ENCODE measurements at places on chromosomes 11 and 22.

DNA sequence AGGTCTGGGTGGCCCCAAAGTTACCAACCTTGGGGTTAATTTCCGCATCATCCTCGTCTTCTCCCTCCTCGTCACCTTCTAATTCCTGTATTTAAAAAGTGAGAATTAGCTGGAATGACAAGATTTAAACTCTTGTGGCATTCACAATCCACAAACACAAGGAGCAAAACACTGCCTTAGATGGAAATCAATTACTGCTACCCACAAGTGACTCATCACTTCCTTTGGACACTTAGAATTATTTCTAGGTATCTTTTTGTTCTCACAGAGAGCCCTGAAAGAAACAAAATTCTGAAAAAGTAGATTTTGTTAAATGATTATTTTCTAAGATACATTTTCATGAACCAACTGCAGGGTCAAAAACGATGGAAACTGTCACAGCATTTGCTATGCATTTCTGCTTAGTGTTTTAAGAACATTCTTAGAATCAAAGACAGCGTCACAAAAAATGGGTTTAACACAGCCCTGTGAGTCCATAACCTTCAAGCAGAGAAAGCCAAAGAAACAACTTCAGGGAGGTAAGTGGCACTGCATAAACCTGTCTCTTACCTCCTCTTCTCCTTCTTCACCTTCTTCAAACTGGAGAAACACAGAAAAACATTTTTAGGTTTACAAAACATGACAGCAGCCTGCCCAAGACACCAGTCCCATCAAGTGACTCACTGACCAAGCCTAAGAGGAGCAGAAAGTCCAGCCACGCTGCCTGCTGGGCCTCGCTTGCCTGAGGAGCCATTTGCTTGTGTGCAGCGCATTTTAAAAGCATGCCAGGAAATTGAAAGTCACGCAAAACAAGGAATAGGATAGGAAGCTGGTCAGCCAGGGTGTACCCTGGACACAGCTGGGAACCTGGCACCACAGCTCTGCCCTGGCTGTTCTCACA lies 22.3 kb upstream of the PHLDA2 start:
- no peak for DNase-seq

DNA sequence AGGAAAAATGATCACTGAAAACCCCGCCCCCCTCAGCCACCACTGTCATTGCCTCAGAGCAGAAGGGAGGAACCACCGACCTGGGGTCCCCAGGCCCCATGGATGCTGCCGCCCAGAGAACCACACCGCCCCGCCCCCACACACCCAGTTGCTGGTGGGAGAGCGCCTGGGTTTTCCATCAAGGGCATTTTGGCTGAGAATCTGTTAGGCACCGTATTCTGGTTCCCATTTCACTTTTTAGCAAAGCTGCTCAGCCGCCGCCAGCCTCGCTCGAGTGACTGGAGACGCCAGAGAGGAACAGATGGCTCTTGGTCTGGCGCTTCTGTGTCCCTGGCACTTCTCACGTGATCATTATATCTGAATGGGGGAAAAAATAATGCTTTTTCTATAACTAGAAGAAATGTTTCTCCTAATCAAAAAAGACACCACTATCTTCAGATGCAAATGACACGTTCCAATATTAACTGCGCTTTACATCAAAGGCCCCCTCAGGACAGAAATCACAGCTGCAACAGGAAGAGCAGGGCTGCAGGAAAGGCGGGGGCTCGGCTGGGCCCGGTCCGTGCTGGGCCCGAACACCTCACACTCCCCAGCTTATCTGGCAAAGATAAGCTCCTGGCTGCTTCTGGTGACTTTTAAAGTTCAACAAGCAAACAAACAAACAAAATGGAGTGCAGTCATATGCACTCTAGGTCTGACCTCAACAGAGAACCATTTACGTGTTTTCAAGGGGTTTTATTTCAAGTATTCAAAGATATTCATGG lies 149.8 kb downstream of the MPPED1 start:
- no peak for DNase-seq

GRCh38 chr11:111837366-111837891 lies 34.0 kb downstream of the ALG9 start:
- DNase-seq = no peak

GRCh38 chr11:66962801-66963200 lies 4.6 kb upstream of the PC start:
- DNase-seq = no peak

- no peak for DNase-seq
Measured at GRCh38 chr11:6747097-6747668, 24.6 kb downstream of the OR2AG2 start.

DNA sequence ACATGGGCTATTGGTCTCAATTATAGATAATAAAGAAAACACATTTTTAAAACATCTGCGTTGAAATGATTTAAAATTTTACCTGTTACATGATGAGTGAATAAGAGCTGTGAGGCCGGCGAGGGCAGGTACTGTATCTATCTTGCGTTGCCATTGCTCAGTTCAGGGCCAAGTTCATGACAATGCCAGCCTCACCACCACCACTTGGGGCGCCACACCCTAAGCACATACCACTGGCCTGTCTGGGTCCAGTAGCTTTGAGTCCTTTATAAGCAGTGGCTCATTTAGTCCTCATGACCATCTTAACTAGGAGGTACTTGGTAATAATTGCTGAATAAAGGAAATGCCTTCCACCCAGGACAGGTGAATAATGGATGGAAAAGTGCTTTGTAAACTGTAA lies 14.5 kb upstream of the MB start:
- no peak for DNase-seq

DNA sequence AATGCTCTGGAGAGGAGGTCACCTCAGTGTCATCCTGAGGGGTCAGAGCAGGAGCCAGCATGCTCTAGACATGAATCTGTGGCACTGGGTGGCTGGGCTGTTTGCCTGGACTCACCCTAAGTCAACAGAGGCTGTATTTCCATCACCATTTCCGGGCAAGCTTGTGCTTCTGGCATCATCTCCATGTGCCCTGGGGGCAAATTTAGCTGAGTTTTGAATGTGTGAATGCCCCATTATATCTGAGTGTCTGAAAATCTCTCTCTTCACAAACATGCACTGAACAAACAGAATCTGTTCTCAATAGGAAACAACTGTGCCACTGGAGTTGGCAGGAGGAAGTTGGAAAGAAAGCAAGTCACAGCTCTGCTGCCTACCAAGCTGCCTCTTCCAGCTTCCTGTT lies 356.2 kb downstream of the GRM5 start:
- no peak for DNase-seq

DNA sequence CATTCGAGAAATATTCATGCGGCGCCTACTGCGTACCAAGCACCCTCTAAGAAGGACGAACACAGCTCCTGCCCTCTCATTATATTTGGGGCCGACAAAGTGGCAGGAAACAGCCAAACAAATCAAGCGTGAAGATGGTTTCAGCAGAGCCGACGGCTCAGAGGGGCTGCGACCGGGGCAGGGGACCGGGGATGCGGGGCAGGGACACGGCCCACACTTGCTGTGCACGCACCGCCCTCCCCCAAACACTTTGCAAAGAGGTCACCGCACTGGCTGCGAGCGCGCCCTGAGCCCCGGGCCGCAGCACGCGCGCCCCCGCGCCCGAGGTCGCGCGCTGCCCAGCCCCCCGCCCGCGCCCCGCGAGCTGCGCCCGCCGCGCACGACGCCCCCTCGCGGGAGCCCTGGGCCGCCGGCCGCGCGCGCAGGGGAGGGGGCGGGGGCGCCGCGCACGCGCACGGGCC lies 255 bp upstream of the SYNGR1 start:
- DNase-seq = no peak

- peak; percentile 84 for DNase-seq
Measured at GRCh38 chr11:125394296-125394695, 101.8 kb downstream of the FEZ1 start.

- DNase-seq = no peak
Measured at GRCh38 chr11:2089536-2090165, 49.5 kb downstream of the IGF2 start.

DNA sequence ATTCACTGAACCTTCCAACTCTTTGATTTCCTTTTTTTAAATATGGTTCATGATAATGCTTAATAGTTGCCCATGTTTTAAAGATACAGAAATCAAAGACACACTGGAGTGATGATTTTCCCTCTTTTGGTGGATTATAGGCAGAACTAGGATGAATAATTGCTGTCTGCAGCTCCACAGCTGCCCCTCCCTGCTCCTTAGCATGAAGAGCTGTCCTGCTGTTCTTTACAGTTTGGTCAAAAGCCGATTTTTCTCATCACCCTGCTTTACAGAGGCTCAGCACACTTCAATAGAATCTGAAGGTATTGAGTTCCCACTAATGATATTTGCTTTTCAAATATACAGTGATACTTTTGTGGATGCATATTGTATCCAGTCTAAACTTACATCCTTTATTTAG lies 202.6 kb downstream of the AASDHPPT start:
- no peak for DNase-seq

DNA sequence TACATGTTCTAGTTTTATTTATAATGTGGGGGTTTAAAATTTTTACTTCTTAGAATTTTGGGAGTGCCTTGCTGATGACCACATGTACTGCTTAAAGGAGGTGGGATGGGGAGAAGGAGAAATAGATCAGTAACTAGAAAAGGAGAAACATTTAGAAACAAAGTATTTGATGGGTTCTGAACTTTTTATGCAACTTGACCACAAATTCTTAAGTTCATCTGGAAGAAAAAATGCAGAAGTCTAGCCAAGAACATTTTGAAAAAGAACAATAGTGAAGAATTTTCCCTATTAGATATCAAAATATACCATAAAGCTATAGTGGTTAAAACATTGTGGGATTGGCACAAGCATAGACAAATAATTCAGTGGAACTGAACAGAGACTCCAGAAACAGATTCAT lies 73.3 kb upstream of the AMPD3 start:
- no peak for DNase-seq

- DNase-seq = peak; percentile 15
Measured at GRCh38 chr11:116042146-116042545, 537.9 kb upstream of the CADM1 start.

DNA sequence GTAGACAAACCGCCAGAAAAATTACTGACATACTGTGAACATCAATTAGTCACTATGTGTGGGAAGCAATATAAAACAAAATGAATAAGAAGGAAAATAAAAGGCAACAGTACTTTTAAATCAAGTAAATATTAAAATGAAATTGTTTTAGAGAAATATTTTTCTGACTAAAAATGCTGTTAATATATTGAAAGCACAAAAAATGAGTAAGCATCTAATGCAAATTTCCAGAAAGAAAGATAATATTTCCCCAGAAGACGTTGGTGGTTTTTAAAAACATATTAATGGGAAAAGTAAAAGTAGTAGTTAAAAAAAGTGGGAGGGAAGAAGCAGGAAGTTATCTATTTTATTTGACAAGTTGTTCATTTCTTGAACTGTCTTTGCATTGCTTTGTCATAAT lies 16.5 kb downstream of the XKR3 start:
- DNase-seq = no peak

DNA sequence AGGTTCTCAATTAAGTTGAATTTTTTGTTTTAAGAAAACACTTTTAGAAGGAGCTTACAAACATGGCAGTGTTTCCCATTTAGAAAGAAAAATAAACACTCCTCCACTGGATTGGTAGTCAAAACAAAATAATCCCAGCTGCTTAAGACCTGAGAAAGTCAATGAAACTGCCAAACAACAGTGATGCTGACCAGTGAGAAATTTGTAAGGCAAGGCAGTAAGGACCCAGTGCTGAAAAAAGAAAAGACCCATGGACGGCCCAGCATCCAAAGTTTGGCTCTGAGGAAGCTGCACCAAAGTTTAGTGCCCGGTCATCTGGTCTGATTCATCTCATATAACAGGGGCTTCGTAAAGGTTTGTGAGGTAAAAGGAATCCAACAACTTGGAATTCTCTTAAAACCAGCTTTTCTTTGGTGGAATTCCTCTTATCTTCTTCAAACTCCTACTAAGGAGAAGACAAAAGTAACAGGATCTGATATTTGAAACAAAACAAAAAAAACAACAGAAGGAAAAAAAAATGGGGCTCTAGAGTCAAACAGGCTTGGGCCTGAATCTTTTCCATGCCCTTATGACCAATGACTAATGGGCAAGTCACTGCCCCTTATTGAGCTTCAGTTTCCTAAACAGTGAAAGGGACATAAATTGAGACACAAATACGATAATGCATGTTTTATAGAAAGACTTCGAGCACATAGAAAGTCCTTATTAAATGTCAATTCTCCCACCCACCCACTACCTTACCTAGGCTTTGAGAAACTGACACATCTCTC lies 383.0 kb upstream of the NARS2 start:
- DNase-seq = no peak

DNA sequence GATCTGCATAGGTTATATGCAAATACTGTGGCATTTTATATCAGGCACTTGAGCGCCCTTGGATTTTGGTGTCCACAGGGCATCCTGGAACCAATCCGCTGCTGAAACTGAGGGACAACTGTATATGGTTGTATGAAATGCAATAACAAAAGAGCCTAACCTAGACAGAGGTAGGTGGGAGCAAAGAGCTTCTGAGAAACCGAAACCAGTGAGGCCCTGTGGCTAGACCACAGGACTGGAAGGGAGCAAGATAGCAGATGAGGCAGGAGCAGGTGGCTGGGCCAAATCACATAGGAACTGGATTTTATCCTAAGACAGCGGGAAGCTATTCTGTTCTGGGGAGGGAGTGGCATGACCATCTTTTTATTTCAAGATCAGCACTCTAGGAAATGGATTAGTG lies 30.1 kb downstream of the RCN1 start:
- DNase-seq = no peak

DNA sequence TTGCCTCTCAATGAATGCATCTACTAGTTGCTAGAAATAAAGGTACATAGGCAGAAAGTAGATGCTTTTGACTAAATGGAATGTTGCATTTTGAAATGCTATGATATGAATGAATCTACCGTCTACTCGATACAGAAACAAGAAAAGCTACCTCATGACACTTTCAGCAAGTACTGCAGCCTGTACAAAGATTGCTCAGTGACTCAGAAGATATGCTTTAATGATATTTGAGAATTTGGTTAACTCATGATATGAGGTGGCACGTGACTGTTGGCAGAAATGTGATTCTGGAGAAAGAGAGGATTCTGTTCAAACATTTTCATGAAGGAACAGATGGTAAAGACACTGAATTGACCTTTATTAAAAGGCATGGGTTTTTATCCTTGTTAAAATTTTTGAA lies 76.0 kb downstream of the HSD17B12 start:
- no peak for DNase-seq

DNA sequence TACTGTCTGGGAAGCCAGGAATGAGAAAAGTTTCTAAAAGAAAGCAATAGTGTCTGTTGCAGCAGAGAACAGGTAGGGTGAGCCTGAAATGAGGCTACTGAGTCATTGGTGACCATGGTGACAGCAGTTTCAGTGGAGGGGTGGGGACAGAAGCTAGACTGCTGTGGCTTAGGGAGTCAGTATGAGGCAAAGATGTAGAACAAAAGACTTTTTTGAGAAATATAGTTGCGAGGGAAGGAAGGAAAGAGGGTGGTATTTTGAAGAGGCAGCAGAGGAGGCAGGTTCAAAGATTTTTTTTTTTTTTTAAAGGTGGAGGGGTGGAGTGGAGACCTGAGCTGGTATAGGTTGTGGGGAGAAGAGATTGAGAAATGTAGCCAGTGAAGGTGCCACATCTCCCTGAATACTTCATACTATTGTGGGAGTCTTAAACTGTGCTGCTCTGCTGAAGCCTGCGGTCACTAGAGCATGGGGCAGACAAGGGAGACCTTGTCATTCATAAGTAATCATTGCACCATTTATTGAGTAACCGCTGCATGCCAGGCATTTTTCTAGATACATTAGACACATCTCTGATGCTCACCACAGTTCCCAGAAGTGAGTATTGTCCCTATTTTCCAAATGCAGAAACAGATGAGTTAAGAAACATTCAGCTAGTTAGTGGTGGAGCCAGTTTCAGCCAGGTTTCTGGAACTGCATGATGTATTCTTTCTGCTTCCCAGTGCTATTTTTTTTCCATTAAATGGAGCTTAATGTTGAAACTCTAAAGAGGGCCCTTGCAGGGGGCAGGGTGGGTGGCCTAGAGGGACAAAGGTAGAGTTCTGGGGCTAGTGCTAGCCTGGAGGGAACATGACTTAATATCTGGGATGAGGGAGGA lies 49.9 kb downstream of the STIM1 start:
- DNase-seq = no peak
